ENCODE measurements at places on chromosomes 5 and 9.

GRCh38 chr5:38677636-38678035 lies 121.2 kb upstream of the LIFR start:
- DNase-seq, result no peak

DNA sequence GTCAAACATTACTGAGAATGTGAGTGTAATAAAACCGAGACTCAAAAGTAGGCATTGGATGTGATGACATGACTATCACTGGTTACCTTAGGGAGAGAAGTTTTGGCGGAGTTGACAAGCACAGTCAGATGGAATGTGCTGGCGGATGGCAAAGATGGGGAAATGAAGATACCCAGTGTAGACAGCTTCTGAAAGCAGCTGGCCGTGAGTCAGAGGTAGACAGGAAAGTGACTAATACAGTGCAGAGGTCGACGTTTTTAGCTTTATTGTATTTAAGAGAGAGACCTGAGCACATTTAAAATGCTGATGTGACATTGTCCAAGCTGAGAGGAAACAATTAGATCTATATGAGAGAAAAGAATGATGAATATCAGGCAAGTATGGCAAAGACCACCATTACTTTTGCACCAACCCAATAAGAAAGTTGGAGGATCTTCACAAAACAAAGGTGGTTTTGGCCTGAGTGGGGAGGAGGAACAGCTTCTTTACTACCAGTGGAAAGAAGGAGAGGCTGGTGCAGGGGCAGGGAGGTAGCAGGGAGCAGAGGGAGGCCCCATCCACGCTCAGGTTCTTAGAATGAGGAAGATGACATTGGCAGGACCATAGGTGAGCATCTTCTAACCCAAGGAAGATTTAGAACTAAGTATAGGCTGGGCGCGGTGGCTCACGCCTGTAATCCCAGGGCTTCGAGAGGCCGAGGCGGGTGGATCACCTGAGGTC lies 36.7 kb upstream of the KCNIP1 start:
- DNase-seq, result no peak

DNA sequence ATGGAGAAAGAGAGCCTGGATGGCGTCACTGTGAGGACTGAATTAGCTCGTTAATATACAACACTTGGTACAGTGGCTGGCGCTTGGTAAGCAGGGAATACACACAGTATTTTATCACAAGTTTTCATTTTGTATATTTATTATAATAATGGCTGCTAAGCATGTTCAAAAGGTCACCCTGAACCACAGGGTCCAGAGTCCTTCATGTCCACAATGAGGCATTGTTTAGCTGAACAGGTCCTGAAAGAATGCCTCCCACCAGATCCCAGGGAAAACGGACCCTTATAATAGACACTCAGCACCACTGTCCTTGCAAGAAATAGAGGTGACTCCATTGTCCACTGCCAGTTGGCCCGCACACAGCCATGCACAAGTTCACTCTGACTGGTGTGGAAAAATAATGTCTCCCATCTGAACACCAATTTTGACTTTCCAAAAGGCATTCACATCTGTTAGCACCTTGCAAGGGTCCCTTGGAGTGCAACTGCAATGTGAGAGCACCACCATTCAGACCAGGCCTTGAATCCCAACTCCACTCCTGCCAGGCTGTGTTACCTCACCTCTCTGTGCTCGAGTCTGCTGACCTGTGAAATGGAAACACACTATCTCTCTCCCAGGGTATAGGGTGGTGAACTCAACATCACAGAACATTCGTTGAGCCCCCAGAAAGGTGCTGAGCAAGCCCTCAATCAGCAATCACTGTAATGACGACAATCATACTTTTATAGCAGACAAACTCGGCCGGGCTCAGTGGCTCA lies 3.9 kb downstream of the VDAC1 start:
- DNase-seq, result no peak

DNA sequence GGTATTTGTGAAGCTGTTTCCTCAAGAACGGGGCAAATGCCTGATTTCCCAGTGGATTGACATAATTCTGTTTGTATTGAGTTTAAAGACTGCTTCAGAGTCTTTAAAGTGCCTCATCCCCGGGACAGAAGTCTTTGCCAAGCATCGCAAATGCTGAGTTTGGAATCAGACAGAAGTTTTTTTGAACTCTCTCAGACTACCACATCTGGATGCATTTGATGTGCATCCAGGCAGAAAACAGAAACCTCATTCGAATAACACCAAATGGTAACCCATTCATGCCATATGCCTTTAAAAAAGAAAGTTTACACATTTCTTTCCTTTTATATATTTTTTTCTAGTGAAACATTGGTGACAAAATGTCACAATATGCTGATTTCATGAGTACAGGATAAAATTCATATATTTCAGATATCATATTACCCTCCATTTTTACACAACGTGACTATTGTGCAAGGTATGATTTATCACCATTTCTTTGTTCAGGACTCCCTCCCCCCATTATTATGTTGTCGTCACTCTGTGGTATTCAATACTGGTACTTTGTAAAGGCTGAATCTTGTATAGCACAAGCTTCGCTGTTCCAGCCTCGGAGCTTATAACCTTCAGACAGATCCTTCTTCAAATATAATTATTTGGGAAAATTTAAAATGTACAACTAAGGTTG lies 91.1 kb downstream of the ZNF608 start:
- no peak for DNase-seq

GRCh38 chr5:169628892-169629291 lies 8.2 kb upstream of the DOCK2 start:
- DNase-seq, result no peak

GRCh38 chr5:88322785-88323184 lies 54.1 kb upstream of the TMEM161B start:
- no peak for DNase-seq

- DNase-seq, result no peak
Observed at GRCh38 chr5:81409896-81410295, 16.0 kb upstream of the ACOT12 start.
